Activated naive CD8-positive, alpha-beta T cell treated with anti-CD3 and anti-CD28 coated beads for 36 hours (primary cell): ENCODE measurements at places on chromosomes 13 and 19.

DNA sequence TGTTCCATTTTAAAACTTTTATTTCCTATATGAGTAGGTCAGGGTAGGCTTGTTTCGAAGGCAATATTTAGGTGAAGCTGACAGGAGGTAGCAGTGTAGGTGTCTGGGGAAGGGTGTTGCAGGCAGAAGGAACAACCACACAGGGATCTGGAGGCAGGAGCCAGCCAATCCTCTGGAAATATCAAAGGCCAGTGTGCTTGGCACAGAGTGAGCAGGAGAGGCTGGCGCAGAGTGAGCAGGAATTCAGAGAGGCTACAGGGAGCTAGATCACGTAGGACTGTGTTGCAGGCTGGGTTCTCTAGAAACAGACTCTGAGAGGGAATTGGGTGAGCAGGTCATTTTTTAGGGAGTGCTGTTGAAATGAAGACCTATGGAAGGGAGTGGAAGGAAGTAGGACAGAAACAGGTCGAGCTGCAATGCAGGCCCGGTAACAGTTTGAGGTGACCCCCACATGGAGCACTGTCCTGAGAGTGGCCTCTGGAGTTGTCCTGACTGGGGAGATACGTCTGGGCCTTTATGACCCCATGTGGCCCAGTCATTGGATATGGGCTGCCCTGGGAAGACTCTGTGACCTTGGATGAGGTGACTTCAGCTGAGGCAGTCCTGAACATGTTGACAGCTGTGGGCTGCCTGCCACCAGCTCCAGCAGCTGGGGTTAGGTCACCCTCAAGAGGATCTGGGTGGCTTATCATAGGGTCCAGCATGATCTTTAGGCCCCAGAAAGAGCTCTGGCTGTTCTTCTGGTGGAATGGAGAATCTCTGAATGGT is 51.7 kb downstream of the ERCC5 start:
- DNase-seq, result no peak

- DNase-seq, result no peak
These were observed 40.6 kb upstream of the FAM216B start for GRCh38 chr13:42740753-42741152.

DNA sequence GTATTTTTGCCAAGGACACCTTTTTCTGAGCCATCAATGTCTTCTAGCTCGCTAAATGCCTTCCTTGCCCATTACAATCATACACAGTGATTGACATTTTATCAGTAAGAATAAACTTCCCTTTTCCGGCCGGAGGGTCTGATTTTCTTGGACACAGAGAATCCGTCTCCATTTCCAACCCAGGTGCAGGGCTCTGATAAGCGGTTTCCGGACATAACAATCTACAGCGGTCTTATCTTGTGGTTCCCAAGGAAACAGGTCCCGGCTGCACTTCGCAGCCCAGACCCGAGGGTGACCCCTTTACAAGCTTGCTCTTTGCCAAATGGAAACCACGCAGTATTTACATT is 5.1 kb upstream of the ZNF77 start:
- DNase-seq, result no peak

- DNase-seq, result no peak
These were observed 10.2 kb downstream of the EPSTI1 start for GRCh38 chr13:42981853-42982252.

DNA sequence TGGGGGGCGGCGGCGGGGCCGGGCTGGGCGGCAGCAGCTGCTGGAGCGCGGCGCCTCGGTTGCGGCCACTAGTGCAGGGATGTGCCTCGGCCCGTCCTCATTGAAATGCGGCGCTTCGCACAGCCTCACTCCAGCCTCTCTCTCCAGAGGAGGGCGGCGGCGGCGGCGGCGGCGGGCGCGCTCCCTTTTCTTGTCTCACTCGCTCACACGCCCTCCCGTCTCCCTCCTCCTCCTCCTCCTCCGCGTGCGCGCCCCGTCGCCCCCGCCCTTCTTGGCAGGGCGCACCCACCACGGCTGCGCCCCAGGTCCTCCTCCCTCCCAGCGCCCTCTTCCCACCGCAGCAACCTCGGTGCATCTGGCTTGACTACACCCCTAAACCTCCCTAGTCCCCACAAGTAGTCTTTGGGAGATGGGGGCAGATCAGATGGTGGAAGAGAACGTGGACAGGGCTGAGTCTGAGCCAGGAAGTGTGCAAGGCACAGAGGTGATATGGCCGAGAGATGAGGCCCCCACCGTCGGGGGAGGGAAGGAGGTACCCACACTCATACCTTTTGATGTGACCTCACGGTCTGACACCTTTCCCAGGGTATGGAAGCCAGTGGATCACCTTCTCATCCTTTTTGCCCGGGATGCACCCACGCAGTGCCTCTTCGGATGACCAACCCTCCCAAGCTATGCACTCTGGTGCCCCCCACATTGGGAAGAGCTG is at the start of gene DCLK1:
Gene DCLK1 (minus strand): TSS at position 161 of the 709 bp plus-strand sequence.
- no peak for DNase-seq

DNA sequence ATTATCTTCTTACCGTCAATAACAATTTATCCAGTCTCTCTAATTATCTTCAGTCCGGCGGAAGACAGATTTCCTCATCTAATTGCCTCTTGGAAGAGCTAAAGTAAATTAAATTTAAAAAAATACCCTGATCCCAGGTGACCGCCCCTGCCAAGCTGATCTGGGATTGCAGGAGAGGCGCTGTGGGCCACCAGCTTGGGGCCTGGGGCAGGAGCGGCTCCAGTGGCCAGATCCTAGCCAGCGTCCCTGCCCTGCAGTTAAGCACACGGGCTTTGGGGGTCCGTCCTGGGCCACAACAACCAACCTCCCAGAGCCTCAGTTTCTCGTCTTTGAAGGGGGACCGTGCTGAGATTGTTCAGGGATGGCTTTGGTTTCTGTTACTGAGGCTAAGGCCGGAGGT is 12.4 kb upstream of the TMEM255B start:
- DNase-seq, result no peak

- DNase-seq, result no peak
These were observed 10.2 kb upstream of the ONECUT3 start for GRCh38 chr19:1742989-1743696.
